ENCODE measurements at places on chromosomes 6 and 20.
A peak's percentile ranks its signal among the peaks of the same experiment; 100 is the strongest.

DNA sequence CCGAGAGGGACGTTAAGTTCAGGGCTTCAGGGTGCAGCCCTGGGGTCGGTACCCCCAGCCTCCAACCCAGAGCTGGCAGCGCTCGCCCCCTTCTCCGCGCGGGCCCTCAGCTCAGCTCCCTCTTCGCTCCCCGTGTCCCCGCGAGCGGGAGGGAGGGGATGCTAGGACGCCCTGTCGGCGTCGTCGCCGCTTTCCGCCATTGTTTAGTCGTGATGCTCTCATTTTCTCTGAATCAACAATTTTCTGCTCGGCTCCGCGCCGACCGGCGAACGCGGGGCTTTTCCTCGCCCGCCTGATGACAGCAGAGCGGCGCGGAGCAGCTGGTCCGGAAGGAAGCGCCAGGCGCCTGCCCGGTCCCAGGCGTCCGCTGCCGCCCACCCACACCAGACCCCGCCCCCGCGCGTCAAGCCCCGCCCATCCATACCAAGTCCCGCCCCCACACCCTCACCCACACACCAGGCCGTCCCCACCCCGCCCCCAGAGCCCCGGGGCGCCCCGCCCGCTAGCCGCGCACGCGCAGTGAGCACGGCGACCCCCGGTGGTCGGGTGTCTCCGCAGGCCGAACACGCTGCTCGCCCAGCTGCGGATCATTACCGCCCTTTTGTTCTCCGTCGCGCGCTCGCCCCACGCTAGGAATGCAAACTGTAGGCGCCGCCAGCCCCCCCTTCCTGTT, 50.1 kb upstream of the SLC32A1 start:
- DNase-seq: peak; percentile 60

GRCh38 chr6:166494757-166495486, 91.6 kb downstream of the RAMACL start:
- peak; percentile 61 for DNase-seq

GRCh38 chr6:161410076-161410475, 136.2 kb upstream of the AGPAT4 start:
- DNase-seq: no peak

- DNase-seq: no peak
These were observed 18.0 kb downstream of the SRSF3 start for GRCh38 chr6:36612101-36612625.

- DNase-seq: no peak
These were observed 92.7 kb downstream of the MANEA start for GRCh38 chr6:95670011-95670463.

DNA sequence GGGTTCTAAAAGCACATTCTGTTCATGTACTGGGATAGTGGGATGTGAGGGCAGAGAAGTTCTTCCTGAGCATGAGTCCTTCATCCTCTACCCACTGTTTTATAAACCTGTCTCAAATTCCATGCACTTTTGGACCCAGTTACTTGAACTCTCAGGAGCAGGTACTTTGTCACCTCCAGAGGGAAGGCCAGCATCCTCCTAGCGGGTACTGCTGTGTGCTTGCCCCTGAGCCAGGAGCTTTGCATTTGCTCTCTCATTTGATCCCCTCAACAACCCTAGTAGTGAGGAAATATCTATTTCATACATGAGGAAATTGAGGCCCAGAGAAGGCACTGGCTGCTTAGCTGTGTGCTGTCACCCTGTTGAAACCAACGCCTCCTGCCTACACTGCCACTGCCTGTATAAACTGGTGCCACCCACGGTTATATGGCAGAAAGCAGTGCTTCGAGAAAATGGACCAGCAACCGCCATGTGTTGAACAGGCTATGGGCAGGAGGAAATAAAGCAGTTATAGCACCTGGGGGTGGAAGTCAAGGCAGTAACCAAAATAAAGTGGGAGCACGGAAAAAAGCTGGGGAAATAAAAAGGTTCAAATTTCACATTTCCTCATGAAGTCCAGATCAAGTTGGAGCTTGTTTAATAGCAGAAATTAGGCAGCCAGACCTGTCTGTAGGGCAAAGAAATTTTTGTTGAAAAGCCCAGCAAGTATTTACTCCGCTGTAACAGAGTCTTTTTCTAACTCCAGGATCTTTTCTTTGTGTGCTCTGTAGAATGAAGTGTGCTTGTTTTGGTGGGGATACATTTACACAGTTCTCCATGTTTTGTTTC, 38.0 kb downstream of the KLHL31 start:
- DNase-seq: no peak

All from activated CD4-positive, alpha-beta T cell treated with anti-CD3 and anti-CD28 coated beads for 4 hours (primary cell).